ENCODE measurements at places on chromosomes 13 and 19. TPM values are rescaled to one million over a fixed set of nuclear protein-coding genes. Genes with fewer than 3 reads are reported as not detected.

Gene PAF1
- polyA plus RNA-seq, result 52.7 TPM

Gene TEKTIP1
- polyA plus RNA-seq, result 0.54 TPM

Gene TUBB4A
- 47.1 TPM for polyA plus RNA-seq

Gene NKG7
- 4.4 TPM for polyA plus RNA-seq

Gene SBK3
- polyA plus RNA-seq, result not detected

Gene VSTM1
- polyA plus RNA-seq, result not detected

Gene UBE2L5
- polyA plus RNA-seq, result 0.48 TPM

DNA sequence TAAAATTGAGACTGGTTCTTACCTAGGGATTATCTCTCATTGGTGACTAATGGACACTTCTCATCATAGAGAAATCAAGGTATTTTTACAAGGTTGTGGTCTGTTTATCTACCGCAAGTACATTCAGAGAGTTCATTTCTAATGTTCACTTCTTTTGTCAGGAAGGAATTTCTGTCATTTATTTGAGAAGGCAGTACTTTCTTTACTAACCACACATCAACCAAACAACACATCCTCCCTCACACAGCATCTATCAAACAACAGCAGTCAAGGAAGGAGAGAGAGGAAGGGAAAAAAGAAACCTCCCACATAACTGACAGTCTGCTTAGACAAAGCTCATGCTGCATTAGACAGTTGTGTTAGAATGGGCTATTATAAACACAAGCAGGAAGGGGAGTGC, 182.3 kb upstream of the KLF12 start:
- no peaks in the 10 kb centered on the region for H3K36me3 ChIP-seq
- H3K4me1 ChIP-seq, result no peaks in the 10 kb centered on the region
- no peak overlapping the region for H3K27ac ChIP-seq
- H3K4me3 ChIP-seq, result no peak overlapping the region
- DNase-seq, result no peak
- H3K27me3 ChIP-seq, result no peaks in the 10 kb centered on the region

DNA sequence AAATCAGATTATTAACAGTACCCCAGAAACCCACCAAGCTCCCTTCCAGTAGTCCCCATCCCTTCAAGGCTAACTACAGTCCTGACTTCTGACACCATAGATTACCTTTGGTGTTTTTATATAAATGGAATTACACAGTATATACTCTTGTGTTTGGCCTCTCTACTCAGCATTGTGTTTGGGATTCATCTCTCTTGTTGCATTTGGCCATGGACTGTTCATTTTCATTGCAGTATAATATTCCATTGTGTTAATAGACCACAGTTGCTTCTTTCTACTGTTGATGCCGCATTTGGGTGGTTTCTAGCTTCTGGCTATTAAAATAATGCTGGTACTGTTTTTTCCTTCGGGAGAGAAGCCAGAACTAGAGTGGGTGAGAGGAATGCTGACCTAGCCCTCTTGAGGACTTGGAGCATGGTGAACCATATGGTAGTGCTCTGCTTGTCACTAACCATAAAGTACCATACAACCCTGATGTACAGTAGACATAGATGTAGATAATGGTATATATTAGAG, 18.9 kb upstream of the GARRE1 start:
- no peaks in the 10 kb centered on the region for H3K27me3 ChIP-seq
- no peak overlapping the region for H3K27ac ChIP-seq
- no peak for DNase-seq
- peaks cover 9% of the 10 kb centered on the region for H3K4me1 ChIP-seq
- H3K36me3 ChIP-seq, result no peaks in the 10 kb centered on the region
- H3K4me3 ChIP-seq, result no peak overlapping the region

GRCh38 chr13:20351281-20352022, 119.3 kb upstream of the GJB6 start:
- no peaks in the 10 kb centered on the region for H3K27me3 ChIP-seq
- no peak for DNase-seq
- no peaks in the 10 kb centered on the region for H3K4me1 ChIP-seq
- no peaks in the 10 kb centered on the region for H3K36me3 ChIP-seq
- no peak overlapping the region for H3K27ac ChIP-seq
- no peak overlapping the region for H3K4me3 ChIP-seq

GRCh38 chr13:44079413-44080205, 199.9 kb downstream of the LACC1 start:
- no peaks in the 10 kb centered on the region for H3K36me3 ChIP-seq
- H3K4me3 ChIP-seq, result no peak overlapping the region
- DNase-seq, result no peak

GRCh38 chr13:56338421-56338820, 802.3 kb upstream of the PRR20A start:
- no peaks in the 10 kb centered on the region for H3K4me1 ChIP-seq
- no peak overlapping the region for H3K27ac ChIP-seq
- H3K27me3 ChIP-seq, result no peaks in the 10 kb centered on the region
- H3K4me3 ChIP-seq, result no peak overlapping the region
- DNase-seq, result no peak
